Uterus (tissue), 4 donors: ENCODE measurements at places on chromosomes 11 and 22. TPM values are rescaled to one million over a fixed set of nuclear protein-coding genes. Genes with fewer than 3 reads are reported as not detected.

The CCDC81 gene
- total RNA-seq, result 3.4 TPM

DNA sequence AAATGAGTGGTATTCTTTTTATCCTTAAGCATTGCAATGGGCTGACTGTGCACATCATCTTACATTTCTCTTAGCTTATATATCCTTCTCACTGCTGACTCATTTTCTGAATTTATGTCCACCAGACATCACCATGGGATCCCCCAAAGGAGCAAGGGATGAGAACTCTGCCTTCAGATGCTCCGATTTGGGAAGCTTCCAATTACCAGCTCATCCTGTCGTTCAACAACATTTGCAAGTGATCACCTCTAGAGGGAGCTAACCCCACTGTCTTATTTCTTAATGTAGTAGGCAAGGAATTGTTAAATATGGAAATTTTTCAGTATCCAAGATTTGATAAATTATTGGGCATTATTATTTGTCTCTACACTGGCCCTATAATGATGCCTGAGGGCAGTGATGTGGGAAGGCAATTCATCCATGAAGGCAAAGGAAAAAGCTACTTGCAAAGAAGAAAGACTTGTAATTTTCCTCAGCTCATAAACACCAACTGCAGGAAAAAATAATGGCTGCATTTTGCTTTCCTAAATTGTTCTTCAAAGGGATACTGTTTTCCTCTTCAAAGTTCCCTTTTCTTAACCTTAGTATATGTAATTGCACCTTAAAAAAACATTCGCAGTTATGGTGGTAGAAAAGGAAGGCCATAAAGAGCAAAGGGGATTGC is 102.4 kb upstream of the FSHB start:
- no peaks in the 10 kb centered on the region for H3K36me3 ChIP-seq
- H3K27ac ChIP-seq, result no peak overlapping the region

DNA sequence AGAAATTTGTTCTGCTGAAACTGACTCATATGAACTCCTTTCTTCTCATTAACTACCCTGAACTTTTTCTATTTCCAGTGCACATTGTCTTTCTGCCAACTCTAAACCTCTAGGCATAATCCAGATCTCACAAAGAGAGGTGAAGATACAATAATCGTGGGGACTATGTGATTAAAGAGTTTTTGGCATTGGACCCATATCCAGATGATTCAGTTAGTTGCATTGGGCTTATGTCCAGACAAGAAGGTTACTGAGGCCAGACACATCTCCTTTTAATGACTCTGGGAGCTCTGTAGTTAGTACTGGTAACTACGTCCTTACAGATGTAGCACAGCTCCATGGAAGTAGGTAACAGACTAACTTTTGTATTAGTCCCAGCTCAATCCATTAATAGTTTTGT is 273.0 kb downstream of the CASP12 start:
- H3K4me1 ChIP-seq, result no peaks in the 10 kb centered on the region
- H3K4me3 ChIP-seq, result no peak overlapping the region
- DNase-seq, result no peak

- peak; percentile 7 for DNase-seq
- no peaks in the 10 kb centered on the region for H3K36me3 ChIP-seq
- no peak overlapping the region for H3K4me3 ChIP-seq
Observed at GRCh38 chr22:43852573-43853327, 9.6 kb downstream of the SULT4A1 start.

GRCh38 chr11:69906453-69906907 is 87.3 kb upstream of the FGF3 start:
- no peaks in the 10 kb centered on the region for H3K27me3 ChIP-seq
- no peak for DNase-seq
- no peaks in the 10 kb centered on the region for H3K36me3 ChIP-seq
- H3K4me1 ChIP-seq, result no peaks in the 10 kb centered on the region
- no peak overlapping the region for H3K27ac ChIP-seq
- no peak overlapping the region for H3K4me3 ChIP-seq

The WNT11 gene
- 5.1 TPM for total RNA-seq

DNA sequence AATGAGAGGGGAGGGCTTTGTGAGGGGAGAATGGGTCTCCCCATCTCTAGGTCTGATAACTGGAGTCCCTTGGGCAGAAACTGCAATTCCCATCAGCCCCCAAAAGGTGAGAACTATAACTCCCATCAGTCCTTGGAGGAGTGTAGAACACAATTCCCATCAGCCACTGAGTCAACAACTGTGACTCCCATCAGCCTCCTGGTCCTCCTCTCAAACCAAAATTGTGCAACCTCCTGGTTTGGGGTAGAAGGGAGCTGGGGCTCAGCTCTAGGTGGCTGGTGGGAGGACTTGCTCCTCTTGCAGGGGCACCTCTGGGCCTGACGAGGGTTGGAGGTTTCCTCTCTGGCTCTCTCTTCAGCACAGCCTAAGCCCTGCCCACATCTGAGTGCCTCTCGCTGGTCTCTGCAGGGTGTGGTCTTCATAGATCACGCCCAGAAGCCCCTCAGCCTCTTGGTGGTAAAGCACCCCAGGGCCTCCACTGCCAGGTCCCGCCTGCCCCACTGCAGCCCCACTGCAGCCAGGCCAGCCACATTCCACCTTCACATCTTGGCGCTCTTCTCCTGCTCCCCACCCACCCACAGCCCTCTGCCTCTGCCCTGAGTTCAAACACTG is 18.5 kb downstream of the SLC22A12 start:
- DNase-seq, result no peak
- H3K36me3 ChIP-seq, result no peaks in the 10 kb centered on the region
- H3K27ac ChIP-seq, result no peak overlapping the region
- no peaks in the 10 kb centered on the region for H3K27me3 ChIP-seq
- H3K4me1 ChIP-seq, result peaks cover 3% of the 10 kb centered on the region

GRCh38 chr11:106457727-106458126 is 380.3 kb downstream of the AASDHPPT start:
- no peak for DNase-seq
- H3K27me3 ChIP-seq, result no peaks in the 10 kb centered on the region
- peaks cover 3% of the 10 kb centered on the region for H3K4me1 ChIP-seq

The HPX gene
- 1.1 TPM for total RNA-seq

The OR51B4 gene
- total RNA-seq, result not detected

DNA sequence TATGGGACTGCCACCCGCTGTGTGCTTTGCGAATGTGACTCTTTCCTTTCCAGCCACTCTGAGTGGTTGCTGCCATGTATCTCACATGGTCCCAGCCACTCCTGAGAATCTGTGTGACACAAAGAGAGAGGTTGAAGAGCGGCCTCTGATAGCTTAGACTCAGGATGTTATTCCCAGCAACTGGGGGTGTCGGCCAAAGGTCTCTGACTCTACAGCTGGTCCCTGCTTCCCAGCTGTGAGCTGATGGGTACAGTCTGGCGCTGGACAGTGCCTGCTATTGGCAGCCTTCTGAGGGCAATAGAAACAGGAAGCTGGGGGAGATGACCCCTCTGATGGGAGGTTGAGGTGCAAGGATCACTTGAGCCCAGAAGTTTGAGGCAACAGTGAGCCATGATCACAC is 105.1 kb downstream of the RRAS2 start:
- no peaks in the 10 kb centered on the region for H3K27me3 ChIP-seq
- H3K27ac ChIP-seq, result no peak overlapping the region
- H3K4me3 ChIP-seq, result no peak overlapping the region
- no peak for DNase-seq

The KCNA4 gene
- total RNA-seq, result 5.7 TPM

GRCh38 chr11:34850334-34850733 is 65.8 kb downstream of the APIP start:
- DNase-seq, result no peak
- no peaks in the 10 kb centered on the region for H3K36me3 ChIP-seq
- H3K27me3 ChIP-seq, result no peaks in the 10 kb centered on the region
- H3K4me3 ChIP-seq, result no peak overlapping the region
- no peak overlapping the region for H3K27ac ChIP-seq

DNA sequence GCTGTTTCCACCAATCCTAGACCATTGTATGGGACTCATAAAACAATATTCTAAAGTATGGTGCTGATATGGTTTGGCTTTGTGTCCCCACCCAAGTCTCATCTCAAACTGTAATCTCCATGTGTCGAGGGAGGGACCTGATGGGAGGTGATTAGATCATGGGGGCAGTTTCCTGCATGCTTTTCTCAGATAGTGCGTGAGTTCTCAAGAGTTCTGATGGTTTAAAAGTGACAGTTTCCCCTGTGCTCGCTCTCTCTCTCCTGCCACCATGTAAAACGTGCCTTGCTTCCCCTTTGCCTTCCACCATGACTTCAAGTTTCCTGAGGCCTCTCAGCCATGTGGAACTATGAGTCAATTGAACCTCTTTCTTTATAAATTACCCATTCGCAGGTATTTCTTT is 29.2 kb upstream of the FEZ1 start:
- H3K4me1 ChIP-seq, result no peaks in the 10 kb centered on the region
- no peak overlapping the region for H3K4me3 ChIP-seq
- no peaks in the 10 kb centered on the region for H3K27me3 ChIP-seq
- no peaks in the 10 kb centered on the region for H3K36me3 ChIP-seq
- H3K27ac ChIP-seq, result no peak overlapping the region

DNA sequence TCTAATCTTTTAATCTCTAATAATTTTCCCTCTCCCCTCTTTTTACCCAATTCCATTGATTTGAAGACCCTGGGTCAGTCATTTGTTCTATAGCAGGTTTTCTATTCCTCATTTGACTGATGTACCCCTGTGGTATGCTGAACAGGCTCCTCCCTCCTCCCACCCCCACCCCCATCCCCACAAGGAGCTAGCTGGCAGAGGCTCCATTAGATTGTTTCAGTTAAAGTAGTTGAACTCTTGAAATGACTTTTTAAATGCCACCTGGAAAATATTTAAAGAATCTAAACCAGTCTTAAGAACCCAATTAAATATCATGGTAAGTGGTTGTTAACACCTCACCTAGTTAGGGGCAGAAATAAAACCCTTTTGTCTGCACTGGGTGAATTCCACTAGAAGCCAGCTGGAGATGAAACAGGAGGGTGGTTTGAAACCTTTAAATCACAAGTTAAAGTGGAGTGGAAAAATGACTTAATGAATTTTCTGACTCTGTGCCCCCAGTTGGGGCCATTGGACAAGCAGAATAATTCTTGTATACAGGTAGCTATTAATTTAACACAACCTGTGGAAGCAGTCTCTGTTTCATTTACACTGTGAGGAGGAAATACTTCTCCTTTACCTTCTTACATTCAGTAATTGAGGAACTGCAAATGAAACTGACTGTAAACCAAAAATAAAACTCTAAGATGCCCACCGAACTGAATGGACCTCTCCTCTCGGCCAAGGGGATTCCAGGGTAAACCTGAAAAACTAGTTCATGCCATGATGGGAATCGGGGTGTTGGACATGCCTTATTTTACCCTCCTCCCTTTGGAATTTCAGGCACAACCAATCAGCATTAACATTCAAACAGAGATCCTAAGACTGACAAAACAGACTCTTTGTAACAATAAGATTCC is 30.7 kb downstream of the PRR5L start:
- no peak overlapping the region for H3K4me3 ChIP-seq
- no peaks in the 10 kb centered on the region for H3K27me3 ChIP-seq
- H3K36me3 ChIP-seq, result no peaks in the 10 kb centered on the region
- H3K4me1 ChIP-seq, result no peaks in the 10 kb centered on the region
- no peak overlapping the region for H3K27ac ChIP-seq

The C11orf65 gene
- total RNA-seq, result 0.46 TPM

- no peak for DNase-seq
- no peaks in the 10 kb centered on the region for H3K4me1 ChIP-seq
- H3K27me3 ChIP-seq, result no peaks in the 10 kb centered on the region
- H3K27ac ChIP-seq, result no peak overlapping the region
- no peak overlapping the region for H3K4me3 ChIP-seq
Observed at GRCh38 chr11:130166457-130166784, 6.8 kb downstream of the ST14 start.

The UPK3A gene
- total RNA-seq, result not detected

The YDJC gene
- 10.9 TPM for total RNA-seq

DNA sequence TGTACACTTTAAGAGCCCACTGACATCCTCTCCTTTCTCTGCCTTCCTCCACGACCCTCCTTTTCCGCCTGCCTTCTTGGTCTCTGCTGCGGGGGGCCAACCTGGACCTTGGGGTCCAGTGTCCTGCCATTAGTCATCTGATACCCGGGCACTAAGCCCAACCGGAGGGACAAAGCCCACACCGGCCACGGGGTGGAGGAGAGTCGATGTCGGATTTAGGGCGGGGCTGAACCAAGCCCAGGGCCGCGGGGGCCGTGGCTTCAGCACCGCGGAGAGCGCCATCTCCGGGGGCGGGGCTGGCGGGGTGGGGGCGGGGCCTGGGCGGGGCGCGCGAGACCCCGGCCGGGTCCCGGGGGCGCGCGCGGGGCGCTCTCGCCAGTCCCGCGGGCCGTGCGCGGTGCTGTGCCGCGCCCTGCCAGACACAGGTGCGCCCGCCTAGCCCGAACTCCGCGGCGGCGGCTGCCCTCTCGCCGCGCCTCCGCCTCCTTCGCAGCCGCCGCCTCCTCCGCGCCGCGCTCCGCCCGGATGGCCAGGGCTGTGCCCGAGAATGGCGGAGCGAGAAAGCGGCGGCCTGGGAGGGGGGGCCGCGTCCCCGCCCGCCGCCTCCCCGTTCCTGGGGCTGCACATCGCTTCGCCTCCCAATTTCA is at the start of gene MAPK8IP1:
Gene MAPK8IP1, plus strand, starts transcription at position 378 of the 647 bp plus-strand sequence. Its CDS starts 170 bp downstream, at position 548.
- no peak within 1 kb of the TSS for H3K27ac ChIP-seq
- H3K27me3 ChIP-seq, result no peaks in the 10 kb centered on the region
- peak; percentile 55 for DNase-seq
- H3K4me1 ChIP-seq, result peaks cover 9% of the 10 kb centered on the region
- no peaks in the 10 kb centered on the region for H3K36me3 ChIP-seq
- peak within 1 kb of the TSS; percentile 5 for H3K4me3 ChIP-seq
